ENCODE measurements at places on chromosomes 3 and 15.
A peak's percentile ranks its signal among the peaks of the same experiment; 100 is the strongest.

GRCh38 chr15:42053010-42053409 lies 32.2 kb upstream of the PLA2G4E start:
- no peak for DNase-seq

GRCh38 chr3:193974671-193975535 lies 161.0 kb upstream of the HES1 start:
- DNase-seq: no peak

DNA sequence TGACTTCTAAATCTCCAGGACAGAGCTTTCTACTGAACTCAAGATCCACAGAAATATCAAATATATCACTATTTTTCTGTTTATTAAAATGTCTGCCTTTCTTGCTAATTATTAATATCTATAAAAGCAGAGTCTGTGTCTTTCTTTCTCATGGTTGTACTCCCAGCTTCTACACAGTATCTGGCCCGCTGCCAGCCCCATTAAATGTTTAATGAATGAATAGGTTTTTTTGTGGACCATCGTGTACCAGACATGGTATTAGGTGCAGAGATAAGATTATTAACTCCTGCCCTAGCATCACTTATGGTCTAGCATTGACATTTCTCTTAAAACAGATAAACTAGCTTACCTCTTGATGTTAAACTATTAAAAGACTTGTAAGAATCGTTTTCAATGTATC lies 111.4 kb upstream of the RBMS3 start:
- DNase-seq: no peak

GRCh38 chr3:4398120-4398940 lies 68.7 kb downstream of the SUMF1 start:
- no peak for DNase-seq

- DNase-seq: no peak
Observed at GRCh38 chr15:73983211-73983727, 8.8 kb downstream of the STOML1 start.

DNA sequence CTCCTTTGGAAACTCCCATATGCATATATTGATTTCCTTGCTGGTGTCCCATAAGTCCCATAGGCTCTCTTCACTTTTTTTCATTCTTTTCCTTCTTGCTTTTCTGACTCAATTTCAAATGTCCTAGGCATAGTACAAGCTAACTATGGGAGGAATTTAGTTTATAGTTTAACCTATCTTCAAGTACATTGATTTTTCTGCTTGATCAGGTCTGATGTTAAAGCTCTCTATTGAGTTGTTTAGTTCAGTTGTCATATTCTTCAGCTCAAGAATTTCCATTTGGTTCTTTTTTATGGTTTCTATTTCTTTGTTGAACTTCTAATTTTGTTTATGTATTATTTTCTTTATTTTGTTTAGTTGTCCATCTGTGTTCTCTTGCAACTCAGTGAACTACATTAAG lies 121.3 kb upstream of the MNS1 start:
- no peak for DNase-seq

GRCh38 chr3:126216416-126216815 lies 36.0 kb upstream of the ALDH1L1 start:
- no peak for DNase-seq

GRCh38 chr15:60901647-60902046 lies 327.5 kb downstream of the RORA start:
- DNase-seq: no peak

GRCh38 chr3:37400355-37400754 lies 226.0 kb upstream of the LRRFIP2 start:
- no peak for DNase-seq

DNA sequence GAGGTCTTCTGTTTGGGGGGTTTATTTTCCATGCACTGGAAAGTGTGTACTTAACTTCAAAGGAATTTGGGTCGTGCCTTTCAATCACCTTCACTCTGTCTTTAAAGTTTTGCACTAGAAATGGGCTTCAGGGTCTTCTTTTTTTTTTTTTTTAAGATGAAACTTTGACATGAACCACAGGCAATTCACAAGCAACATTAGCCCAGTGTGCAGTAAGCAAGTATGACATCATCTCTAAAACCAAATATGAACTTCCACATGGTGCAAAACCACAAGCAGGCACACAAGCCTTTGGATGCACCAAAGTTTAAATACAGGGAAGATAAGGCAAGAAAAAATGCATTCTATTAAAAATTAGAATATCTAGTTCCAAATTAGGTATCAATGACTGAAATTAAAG lies 381.9 kb downstream of the ERC2 start:
- DNase-seq: no peak

- DNase-seq: no peak
Observed at GRCh38 chr3:24454856-24455255, 39.8 kb downstream of the THRB start.

DNA sequence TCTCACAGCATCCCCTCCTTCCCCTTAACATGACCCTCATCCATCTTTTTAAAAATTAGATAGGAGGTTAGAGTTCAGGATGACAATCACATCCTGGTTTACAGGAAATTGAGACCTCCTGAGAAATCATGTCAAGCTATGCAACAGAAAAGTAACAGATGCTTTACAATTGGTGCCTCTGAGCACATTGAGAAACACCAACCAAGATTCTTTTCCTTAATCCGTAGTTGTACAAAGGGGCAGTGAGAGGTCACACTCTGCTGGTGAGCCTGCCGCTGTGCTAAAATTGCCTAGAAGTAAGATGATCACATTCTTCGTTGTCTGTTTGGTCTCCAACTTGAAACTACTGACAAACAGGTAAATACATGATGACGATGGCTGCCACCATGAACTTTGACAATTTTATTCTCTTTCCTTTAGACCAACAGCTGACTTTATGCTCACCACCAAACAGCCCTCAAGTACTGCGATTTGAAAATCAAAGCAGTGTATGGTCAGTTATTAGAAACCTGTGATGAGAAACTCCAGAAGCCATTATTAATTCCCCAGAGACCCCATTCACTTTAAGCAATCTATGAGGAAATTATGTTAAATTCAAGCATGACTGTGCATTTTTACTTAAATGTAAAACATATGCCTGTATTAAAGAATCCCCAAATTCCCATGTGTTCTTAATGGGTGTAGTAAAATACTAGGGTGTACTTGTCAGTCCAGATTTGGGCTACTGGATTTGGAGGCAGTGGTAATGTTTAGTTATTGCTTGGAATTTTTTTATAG lies 210.7 kb upstream of the UBE2E1 start:
- no peak for DNase-seq

- no peak for DNase-seq
Observed at GRCh38 chr3:58647381-58648141, 19.0 kb downstream of the FAM3D start.

DNA sequence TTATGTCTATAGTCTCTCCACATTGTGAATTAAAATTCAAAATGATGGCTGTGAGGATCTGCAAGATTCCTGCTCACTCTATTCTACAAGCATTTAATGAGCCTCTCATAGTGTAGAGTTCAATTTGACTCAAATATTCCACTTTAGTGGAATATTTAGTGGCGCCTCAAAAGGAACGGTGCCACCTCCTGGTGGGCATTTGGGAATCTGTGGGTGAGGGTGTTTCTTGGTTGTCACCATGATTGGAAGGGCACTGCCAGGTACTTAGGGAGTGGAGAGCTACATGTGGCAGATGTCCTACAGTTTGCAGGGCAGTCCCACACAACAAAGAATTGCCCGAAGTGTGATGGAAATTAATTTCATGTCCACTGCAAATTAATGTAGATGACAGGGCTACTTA lies 21.5 kb upstream of the KCNMB3 start:
- no peak for DNase-seq

GRCh38 chr3:49700453-49701128 lies 11.2 kb downstream of the RNF123 start:
- no peak for DNase-seq

- DNase-seq: no peak
Observed at GRCh38 chr3:22351806-22352205, 600.8 kb upstream of the ZNF385D start.

- DNase-seq: peak; percentile 43
Observed at GRCh38 chr15:31328969-31329639, 2.5 kb downstream of the KLF13 start.

DNA sequence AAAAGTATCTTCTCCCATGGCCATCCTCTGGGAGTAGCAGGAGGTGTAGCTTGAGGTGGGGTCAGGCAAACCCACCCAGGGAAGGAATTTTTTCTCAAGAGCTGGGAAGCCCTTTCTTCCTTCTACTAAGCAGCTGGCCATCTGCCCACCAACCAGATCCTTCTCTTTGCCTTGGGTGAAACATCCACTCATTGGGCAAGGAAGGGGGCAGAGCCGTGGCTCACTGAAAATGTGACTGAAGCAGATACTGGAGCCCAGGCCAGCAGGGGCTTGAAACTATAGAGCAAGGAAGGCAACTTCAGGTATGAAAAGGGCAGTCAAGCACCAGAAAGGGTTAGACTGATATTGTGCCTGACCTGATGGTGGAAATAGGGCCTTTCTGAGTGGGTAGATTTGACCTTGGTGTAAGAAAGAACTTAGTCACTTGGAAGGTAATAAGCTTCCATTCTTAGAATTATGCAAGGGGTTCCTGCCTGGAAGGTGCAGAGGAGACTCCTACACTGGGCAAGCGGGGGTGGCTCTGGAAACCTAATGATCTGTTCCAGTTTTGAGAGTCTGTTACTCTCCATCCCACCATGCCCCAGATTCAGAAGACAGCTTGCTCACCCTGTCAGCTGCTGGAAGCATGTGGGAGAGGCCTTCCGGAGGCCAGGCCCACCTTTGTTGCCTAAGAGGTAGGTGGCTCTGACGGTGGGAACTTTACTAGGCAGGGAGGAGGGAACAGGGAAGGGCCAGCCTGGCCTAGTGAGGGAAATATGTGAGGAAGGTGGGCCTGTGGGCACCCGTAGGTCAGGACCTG lies 22.0 kb upstream of the PLA2G4E start:
- no peak for DNase-seq

- DNase-seq: no peak
Observed at GRCh38 chr3:58266577-58266976, 29.0 kb downstream of the ABHD6 start.

DNA sequence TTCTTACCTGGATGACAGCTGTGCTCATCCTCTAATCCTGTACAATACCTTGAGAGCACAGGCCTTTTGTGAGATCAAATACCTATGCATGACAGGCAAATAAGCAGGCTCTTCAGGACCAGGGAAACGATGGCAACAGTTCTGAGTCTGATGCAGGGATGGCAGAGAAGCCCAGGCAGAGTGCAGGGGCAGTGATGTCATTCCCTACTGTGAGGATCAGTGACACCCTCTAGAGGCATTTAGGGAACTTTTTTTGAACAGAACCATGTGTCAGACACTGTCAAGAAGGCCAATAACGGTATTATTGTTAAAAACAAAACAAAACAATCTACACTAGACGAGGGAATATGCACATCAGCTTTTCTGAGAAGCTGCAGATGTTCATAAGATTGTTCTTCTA lies 314.8 kb upstream of the CTDSPL start:
- DNase-seq: no peak

DNA sequence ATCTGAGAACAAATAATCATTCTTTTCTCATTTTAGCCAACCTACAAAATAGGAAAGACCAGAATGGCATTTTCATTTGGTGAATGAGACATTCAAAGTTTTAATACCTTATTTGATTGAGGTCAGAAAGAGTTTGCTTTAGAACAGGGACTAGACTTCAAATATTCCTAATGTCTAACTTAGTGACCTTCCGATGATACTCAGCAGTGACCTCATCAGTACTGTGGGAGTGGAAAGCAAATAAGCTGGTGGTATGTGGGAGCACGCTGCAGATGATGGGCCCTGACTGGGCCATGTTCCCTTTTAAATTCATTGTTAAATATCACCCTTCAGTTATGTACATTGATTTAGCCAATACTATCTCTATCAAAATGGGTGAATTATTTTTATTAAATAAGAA lies 223.3 kb downstream of the P3H2 start:
- no peak for DNase-seq

DNA sequence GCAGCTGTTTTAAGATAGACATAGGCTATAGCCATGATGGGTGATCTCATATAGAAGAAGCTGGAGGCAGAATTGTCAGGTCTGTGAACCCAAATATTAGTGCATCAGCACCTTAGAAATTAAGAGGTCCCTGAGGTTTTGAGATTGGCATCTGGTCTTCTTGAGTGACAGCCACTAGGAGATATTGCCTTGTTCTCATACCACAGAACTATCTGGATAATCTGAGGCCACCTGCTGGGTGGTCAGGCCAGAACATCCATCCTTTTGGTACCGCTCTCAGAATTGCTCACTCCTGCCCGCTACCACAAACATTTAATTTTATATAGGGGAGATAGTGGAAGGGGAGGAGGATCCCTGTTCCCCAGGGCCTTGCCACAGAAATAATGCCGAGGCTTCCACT lies 210.6 kb upstream of the ZPLD1 start:
- DNase-seq: peak; percentile 23

DNA sequence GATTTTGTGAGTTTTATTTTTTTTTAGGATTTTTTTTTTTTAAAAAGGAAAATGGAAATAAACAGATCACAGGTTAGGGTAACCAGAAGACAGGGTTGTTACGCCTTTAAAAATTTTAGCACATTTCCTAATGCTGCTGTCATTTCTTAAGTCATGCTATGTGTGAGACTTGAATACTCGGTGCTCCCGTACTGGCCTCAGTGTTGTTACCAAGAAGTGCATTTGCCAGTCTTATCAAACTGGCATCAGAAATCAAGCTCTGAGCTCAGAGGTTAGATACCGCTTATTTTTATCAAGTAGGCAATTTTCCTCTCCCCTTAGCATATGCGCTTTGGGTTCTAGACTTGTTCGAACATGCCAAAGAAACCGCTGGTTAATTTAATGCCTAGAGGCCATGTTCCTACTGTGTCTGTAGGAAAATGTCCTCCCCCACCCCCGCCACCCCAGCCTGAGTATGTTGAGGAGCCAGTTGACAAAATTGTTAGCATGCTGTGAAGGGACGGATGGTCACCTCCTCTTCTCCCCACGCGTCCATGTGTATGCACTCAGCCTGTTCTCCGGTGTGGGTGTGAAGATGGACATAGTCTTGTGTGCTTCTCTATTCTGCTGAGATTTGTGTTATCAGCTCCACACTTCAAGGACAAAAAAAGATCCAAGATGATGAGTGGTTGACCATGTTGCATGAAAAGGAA lies 88.9 kb downstream of the ITPR1 start:
- DNase-seq: no peak

DNA sequence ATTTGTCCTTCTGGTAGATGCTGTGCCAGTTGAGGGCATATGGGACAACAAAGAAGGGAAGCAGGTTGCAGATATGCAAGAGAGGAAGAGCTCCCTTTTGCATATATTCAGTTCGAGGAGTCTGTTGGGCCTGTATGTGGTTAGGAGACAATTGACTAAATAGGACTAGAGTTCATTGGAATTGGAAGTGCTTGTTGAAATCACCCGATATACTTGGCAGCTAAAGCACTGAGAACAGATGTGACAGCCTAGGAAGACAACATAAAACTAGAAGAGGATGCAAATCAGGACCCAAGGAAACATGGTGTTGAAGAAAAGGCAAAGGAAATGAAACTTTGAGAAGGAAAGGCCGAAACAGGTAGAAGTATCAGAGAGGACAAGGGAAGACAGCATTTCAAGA lies 215.2 kb upstream of the P2RY1 start:
- no peak for DNase-seq

- DNase-seq: no peak
Observed at GRCh38 chr3:16392717-16393116, 120.8 kb downstream of the RFTN1 start.
